ENCODE measurements at places on chromosomes 2 and 18. TPM values are rescaled to one million over a fixed set of nuclear protein-coding genes. Genes with fewer than 3 reads are reported as not detected.

TMEFF2 gene
- not detected for total RNA-seq

EFR3B gene
- total RNA-seq, result under 0.01 TPM

TOGARAM2 gene
- not detected for total RNA-seq

SAG gene
- total RNA-seq, result not detected

GRCh38 chr18:74274700-74275099 is 17.1 kb downstream of the CYB5A start:
- DNase-seq, result no peak

- DNase-seq, result no peak
Measured at GRCh38 chr2:118325321-118325955, 237.2 kb downstream of the INSIG2 start.

- no peak for DNase-seq
Measured at GRCh38 chr2:78985558-78985957, 39.9 kb upstream of the REG3G start.

DNA sequence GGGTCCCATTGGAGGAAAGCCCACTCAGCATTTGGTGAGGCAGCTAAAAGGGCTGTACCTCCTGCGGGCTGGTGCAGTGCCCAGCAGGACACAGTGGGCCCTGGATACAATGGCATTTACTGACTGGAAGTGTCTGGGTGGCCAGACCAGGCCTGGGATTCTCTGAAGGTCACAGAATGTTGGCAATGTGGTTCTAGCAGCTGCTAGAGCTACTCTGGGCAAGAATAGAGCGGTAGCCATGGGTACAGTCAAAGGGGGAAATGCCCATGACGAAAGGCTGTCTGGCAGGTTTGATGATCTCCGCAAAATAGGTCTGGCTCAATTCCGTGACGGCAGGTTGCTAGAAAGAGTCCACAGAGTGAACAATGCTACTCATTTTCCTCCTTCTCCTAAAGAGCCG is 241.8 kb downstream of the AFF3 start:
- no peak for DNase-seq

DNA sequence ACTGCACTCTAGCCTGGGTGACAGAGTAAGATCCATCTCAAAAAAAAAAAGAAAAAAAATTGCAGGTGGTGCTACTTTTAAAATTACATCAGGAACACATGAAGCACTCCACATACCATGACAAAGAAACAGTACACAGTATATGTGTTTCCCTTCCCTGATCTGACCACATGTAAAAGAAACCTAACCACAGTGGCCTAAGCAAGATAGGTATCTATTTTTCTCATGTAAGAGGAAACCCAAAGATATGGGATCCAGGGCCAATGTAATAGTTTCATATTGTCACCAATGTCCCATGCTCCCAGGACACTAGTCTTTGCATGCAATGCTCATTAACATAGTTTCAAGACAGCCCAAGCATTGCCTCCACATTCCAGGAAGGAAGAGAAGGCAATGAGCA is 99.9 kb downstream of the DYM start:
- DNase-seq, result no peak

DNA sequence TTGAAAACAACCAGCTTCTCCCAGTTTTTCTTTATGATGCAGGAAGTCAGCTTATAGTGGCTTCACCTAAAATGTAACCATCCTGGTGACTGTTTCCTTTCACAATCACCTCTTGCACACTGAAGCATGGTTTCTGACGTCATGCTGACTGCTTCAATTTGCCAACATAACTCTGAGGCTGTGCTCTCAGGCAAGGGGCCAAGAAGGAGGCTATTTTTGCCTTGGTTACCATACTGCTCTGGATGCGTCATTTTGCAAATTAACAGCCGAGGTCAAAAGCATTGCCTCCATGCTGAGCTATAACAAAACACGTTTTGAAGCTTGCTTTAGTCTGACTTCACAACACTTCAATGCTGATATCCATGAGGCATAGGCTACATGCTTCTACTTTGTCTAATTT is 397.8 kb downstream of the METTL4 start:
- peak; percentile 76 for DNase-seq

DNA sequence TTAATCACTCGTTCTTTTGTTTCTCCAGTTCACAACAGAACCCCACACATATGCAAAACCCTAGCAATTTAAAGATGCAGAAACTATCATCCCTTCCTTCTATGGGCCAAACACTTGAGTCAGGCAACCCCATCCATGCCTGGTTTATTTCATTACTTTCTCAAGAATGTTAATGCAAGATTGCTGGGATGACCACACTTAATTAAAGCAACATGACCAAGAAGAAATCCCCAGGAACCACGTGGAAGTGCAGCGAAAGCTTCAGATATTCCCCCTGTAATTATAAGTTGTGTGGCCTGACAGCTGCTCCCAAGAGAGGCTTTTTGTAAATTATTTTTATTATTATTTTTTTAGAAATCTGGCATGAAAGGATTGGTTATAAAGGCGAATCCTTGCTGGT is 246.2 kb upstream of the ID2 start:
- DNase-seq, result no peak

- peak; percentile 9 for DNase-seq
Measured at GRCh38 chr18:56475250-56475649, 163.1 kb downstream of the TXNL1 start.

DNA sequence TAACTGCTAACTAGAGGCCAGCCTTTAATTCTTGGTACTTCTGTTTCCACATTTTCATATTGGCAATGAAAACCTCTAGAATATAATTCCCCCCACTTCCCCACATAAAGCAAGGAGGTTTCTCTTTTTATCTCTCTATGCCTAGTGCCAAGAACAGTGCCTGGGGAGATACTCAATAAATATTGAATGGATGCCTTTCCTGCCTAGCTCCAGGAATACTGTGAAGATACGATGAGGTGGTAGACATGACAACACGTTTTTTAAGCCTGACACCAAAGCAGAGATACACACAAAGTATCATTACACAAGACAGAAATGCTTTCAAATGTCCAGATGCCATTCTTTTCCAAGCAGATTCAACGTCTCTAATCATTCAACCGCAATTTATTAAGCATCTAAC is 535.5 kb downstream of the XIRP2 start:
- DNase-seq, result no peak

GRCh38 chr2:219521066-219521880 is 7.0 kb downstream of the ASIC4 start:
- DNase-seq, result no peak

DNA sequence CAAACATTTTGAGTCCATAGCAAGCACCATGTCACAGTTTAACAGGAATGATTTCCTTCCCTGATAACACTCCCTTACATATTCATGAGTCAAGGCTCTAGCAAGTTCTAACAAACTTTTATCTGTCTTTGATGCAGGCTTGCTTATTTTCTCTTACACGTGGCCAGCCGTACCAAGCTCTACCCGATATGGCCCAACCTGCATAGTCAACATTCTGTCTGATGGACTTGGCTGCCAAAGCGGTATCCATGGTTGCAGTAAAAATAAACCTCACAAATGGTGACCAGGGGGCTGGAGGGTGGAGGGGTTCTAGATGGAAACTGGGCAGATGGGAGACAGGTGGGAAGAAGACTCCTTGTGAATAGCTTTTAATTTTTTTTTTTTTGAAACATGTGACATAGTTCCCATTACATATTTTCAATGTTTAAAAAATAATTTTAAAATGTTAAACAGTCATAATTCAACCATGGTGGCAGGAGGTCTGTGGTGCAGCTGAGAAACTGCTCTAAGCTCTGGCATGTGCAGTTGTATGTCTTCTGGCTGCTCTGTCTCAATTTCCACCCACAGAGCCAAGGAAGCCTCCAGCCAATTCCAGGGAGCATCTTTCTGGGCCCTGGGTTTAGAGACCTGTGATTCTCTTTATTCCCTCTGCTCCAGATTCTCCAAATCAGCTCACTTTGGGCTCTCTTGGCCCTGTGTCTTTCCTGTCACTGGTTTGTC is 20.7 kb upstream of the CXCR1 start:
- DNase-seq, result peak; percentile 31

DNA sequence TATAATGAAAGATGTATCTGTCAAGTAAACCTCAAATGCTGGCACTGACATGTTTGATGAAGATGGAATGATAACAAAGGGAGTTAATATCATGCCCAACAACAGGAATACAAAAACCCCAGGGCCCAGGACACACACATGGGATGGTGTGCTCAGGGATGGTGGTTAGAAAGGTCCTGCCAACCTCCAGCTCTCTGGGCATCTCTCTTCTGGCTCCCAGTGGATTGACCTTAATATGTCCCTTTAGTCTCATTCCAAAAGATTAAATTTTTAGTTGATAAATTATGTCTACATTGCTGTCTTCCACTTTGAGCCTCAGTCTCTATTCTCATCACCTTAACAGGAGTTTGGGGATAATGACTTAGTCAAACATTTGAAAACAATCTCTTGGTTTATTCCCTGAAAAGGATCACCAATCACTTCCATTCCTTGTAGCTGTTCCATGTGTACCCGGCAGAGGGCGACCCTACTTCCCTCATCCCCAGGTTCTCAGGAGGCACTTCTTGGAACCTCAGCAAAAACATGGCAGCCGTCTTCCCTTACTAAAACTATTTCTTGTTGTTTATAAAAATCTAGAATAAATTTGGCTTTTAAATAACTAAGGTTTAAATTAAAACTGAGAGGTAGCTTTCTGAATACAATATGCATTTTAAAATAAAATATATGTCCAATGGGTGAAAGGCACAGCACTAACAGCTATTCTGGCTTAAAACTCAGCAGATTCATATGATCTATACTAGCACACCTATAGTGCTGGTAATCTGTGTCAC is 29.6 kb downstream of the MCEE start:
- peak; percentile 48 for DNase-seq

GRCh38 chr18:42425025-42425424 is 470.0 kb downstream of the PIK3C3 start:
- DNase-seq, result no peak

- no peak for DNase-seq
Measured at GRCh38 chr2:136248242-136248641, 130.3 kb upstream of the CXCR4 start.

- DNase-seq, result no peak
Measured at GRCh38 chr18:43830947-43831346, 553.7 kb upstream of the SYT4 start.

GRCh38 chr2:189580241-189580651 is 340 bp downstream of the SLC40A1 start:
- DNase-seq, result no peak

GRCh38 chr2:158586491-158586890 is 129.7 kb downstream of the PKP4 start:
- DNase-seq, result peak; percentile 59

GRCh38 chr2:195603998-195604397 is 53.0 kb upstream of the SLC39A10 start:
- DNase-seq, result no peak

DNA sequence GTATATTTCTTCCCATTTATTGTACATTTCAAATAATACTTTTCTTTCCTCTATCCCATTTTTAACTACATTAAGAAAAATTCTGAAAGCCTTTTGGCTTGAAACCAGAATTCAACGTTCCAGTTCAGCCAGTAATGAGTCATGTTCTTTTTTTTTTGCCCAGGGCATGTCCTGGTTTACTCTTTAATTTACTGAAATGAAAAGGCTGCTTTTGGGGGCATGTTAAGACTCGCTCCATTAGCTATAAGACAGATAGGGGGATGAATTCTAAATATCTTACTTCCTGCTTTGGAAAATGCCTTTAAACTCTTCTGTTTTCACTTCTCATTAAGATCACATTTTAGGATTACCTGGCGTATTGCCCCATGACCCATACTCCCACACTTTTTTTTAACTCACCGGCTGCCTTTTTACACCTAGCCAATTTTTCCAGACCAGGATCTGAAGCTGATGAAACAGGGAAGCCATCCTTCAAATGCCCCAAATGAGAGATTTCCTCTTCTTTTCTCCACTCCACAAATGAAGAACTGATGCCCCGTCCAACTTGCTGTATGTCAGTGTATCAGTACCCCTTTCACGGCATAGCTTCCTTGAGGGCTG is 585 bp downstream of the ABCA12 start:
- DNase-seq, result peak; percentile 87

- DNase-seq, result no peak
Measured at GRCh38 chr2:133635131-133635530, 66.9 kb upstream of the NCKAP5 start.

DNA sequence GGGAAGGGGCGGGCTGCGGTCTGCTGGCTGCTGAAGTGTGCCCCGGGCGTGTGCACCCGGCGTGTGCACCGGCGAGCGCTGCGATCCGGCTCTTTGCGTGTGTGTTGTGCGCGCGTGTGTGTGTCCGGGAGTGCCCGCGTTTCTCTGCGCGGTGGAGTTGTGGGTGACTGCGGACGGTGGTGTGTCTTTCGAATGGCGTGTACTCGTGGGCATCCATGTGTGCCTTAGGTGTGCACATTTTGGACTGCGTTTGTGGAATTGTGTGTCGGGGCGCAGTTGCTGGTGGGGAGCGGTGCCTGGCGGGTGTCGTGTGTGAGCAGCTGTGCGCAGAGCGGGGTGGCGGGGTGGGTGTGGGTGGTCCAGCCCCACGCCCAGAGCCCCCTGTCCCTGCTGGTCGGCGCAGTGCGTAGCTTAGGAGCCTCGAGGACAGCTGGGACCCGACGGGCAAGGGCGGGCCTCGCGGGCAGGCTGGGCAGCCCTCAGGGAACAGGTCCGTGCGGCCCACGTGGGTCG is 533 bp downstream of the HPCAL1 start:
- peak; percentile 39 for DNase-seq

Measured in mammary epithelial cell (primary cell).